ENCODE measurements at places on chromosomes 7 and 10. TPM values are rescaled to one million over a fixed set of nuclear protein-coding genes. Genes with fewer than 3 reads are reported as not detected.

The FEZF1 gene
- polyA plus RNA-seq: not detected

The LRRC18 gene
- polyA plus RNA-seq: not detected

The SPDYE8 gene
- not detected for polyA plus RNA-seq

The BMPER gene
- polyA plus RNA-seq: not detected

The AZGP1 gene
- polyA plus RNA-seq: not detected

The VIPR2 gene
- 0.09 TPM for polyA plus RNA-seq
